ENCODE measurements at places on chromosomes 4 and X.

- DNase-seq: no peak
Measured at GRCh38 chr4:726838-727237, 21.2 kb downstream of the PCGF3 start.

DNA sequence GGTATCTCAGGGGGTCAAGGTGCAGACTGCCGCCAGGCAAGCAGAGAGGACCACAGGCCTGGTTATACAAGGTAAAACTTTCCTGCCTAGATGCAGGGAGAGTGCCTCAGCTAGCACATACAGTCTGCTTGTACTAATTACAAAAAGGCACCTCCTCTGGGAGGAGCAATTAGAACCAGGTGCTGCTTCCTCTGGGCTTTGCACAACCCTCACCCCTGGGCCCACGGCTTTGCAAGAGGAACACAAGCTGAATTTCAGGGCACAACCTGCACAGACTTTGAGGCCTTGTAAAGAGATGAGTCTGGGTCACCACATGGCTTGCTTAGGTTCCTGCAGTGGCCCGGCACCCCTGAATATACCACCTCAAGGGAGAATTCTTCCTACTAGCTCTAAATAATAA lies 9.2 kb upstream of the CITED1 start:
- DNase-seq: no peak

DNA sequence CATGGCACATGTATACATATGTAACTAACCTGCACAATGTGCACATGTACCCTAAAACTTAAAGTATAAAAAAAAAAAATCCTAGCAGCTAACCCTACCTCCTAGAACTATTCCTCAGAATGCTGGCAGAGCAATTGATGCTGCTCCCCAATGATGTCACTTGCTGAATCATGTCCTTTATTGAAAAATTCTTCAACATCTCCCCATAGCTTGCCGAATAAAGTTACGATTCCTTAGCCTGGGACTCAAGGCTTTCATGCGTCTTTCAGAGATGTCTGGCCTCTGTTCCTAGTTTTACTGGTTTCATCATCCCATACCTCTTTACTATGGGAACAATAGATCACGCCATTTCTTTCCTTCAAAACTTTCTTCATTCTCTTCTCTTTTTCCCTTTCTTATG lies 174.7 kb upstream of the FAT1 start:
- no peak for DNase-seq

DNA sequence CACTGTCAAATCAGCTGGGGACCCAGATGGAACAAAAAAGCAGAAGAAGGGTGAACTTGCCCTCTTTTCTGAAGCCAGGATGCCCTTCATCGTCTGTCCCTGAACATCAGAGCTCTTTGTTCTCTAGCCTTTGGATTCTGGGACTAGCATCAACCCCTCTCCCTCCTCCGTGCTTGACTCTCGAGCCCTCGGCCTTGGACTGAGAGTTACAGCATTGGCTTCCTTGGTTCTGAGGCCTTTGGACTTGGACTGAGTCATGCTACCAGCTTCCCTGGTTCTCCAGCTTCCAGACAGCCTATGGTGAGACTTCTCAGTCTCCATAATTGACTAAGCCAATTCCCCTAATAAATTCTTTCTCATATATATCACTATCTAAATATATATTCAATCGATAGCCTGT lies 38.4 kb downstream of the WDFY3 start:
- DNase-seq: no peak

DNA sequence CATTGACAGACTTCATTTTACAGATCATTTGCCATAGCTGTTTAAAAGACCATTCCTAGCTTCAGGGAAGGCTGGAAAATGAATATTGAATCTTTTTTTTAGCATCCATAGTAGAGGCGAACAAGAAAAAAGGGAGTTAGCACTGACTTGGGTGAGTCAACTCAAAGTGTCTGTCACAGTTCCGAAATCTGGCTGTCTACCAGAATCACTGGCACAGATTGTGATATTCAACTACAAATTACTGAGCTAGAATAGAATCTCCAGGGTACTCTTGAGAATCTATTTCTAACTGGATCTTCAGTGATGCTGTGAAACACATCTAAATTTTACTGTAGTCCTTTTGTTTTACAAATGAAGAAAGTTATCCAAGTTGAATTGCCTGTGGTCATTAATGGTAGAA lies 31.5 kb downstream of the SEC24B start:
- no peak for DNase-seq

- DNase-seq: peak; percentile 12
Measured at GRCh38 chr4:173257732-173258717, 76.1 kb downstream of the HMGB2 start.

GRCh38 chrX:39645178-39645895 lies 452.4 kb downstream of the BCOR start:
- DNase-seq: no peak

- DNase-seq: no peak
Measured at GRCh38 chr4:104205116-104205515, 289.6 kb downstream of the CXXC4 start.

- no peak for DNase-seq
Measured at GRCh38 chr4:52949336-52949735, 87.2 kb downstream of the RASL11B start.

- DNase-seq: no peak
Measured at GRCh38 chrX:132842460-132843238, 115.8 kb downstream of the HS6ST2 start.

DNA sequence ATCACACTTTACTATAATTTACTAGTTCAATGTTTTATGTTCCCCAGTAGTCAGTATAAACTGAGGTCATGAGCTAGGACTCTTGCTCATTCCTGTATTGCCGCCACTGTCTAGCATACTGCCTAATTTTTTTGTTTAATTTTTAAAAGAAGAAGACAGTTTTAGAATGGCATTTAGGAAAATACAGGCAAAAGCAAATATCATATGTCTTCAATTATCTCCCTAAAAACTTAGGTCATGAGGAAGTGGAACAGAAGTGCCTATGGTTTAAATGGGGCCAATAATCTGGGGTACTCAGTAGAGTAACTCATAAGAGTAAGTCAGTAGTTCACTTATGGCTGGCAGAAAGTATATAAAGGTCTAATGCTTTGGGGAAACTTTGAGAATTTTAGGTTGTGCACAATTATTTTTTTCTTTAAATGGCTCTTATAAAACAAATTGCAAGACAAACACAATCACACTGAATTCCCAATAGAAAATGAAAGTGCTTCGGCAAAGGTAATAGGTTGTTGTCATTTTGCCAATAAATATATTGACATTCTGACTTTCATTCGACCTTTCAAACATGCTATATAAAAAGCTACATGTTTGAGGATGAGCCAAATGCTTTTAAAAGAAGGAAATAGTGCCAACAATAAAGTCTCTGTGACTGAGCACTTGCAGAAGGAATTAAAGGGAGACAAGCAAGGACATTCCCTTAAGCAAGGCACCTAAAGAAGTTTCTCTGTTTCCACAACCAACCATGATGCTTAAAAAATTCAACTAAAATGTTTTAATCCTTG lies 390.1 kb downstream of the PDGFC start:
- DNase-seq: no peak

DNA sequence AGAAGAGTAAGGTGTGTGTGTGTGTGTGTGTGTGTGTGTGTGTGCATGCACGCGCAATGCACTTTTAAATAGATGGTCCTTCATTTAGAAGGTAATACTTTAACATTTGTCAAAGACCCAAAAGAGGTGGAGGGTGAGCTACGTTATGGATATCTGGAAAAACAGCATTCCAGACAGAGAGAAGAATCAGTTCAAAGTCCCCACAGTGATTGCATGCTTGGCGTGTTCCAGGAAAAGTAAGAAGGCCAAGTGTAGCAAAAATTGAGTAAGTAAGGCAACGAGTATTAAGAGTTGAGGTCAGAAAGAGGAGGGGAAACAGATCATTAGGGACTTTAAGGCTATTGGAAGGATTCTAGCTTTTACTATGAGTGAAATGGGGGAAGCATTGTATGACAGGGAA lies 21.9 kb upstream of the GABRE start:
- DNase-seq: no peak

- no peak for DNase-seq
Measured at GRCh38 chr4:118758293-118758692, 73.1 kb downstream of the METTL14 start.

- DNase-seq: no peak
Measured at GRCh38 chrX:39848900-39849299, 248.9 kb downstream of the BCOR start.

DNA sequence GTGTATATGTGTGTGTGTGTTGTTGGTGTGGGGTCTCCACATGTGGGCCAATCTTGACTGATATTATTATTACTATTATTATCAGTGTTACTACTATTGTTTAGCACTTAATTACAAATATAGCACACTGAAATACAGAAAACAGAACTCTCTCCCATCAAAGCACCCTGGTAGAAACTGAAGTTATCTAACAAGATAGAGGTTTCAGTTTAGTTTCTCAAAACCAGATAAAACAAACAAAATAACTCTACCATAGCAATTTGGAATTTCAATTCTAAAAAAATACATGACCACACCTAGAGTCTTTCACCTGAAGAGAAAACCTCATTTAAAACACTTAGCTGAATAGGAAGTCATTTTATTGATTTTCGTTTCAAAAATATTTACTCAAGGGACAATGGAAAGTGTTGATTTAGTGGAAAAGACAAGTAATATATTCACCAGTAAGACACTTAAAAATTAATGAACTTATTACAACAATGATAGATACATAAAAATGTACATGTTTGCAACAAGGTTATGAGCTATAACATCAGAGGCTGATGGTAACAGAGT lies 252.3 kb downstream of the PDHA2 start:
- no peak for DNase-seq

- DNase-seq: no peak
Measured at GRCh38 chr4:13112030-13112429, 372.1 kb downstream of the RAB28 start.

DNA sequence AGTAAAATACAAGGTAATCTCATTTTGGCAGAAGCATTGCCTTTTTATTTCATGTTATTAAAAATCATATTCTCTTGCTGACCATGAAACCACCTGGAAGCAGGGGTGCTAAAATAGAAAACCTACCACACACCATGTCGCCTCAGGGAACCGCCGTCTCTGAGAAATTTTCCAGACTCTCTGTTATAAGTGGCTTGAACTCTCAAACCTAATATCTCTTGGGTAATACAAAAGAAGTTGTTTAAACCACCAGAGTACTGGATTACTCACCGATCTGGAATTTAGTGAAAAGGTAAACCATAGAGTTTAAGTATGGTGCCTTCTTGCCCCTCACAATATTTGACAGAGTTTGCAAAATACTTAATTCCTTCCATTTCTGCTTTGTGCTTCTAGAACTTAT lies 27.7 kb downstream of the ENPP6 start:
- no peak for DNase-seq

DNA sequence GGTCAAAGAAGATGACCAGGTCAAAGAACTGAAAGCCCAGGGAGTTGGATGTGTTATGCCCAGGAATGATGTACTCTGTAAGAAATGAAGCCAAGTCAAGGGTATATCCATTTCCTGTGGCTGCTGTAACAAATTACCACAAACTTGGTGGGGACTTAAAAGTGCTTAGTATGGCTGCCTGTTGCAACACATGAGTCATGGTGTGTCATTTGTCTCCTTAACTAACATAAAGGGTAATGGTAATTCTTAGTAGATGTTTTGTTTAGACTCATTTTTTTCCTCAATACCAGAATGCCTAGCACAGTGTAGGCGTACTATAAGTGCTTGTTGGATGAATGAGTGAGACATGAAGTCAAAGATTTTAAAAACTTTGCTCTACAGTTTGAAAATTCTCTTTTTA lies 45.7 kb downstream of the SYTL5 start:
- no peak for DNase-seq

DNA sequence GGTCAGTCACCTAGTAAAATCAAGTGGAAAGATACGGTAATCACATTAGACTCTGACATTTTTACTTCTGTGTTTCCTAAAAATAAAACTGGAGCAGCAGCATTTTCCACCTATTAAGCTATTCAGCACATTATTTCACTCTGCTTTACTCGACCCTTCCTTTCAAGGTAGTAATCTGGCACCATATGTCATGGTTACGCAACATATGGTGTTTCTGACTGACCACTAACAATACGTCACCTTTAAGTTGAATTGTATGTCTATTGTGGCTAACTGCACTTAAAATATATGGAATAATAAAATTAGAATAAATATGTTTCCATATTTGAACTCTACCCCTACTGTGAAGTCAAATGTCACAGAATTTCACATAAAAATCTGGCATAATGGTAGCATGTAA lies 168.8 kb downstream of the CDS1 start:
- DNase-seq: no peak

GRCh38 chr4:123031664-123032063 lies 109.3 kb upstream of the NUDT6 start:
- DNase-seq: no peak

- DNase-seq: no peak
Measured at GRCh38 chrX:123487236-123487635, 245.6 kb downstream of the THOC2 start.

GRCh38 chrX:129235903-129236302 lies 287.4 kb downstream of the SMARCA1 start:
- DNase-seq: no peak

DNA sequence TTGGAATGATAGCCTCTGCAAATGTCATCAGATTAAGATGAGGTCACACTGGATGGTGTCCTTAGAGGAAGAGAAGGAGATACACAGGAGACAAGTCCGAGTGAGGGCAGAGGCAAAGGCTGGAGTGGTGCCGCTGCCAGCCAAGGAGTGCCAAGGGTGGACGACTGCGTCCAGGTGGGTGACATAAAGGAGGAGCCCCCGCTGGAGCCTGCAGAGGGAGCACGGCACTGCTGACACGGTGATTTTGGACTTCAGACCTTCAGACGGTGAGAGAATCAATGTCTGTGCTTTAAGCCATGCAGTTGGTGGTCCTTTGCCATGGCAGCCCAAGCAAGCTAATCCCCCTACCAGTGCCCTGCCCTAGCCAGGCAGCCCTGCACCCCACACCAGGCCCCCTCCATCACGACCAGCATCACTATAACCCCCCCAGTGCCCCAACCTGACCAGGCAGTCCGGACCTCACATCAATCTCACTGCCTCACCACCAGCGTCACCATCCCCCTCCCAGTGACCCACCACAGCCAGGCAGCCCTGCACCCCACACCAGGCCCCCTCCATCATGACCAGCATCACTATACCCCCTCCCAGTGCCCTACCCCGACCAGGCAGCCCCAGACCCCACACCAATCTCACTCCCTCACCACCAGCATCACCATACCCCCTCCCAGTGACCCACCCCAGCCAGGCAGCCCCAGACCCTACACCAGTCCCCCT lies 130.0 kb downstream of the HMX1 start:
- DNase-seq: no peak

GRCh38 chr4:182688081-182688480 lies 229.1 kb downstream of the DCTD start:
- DNase-seq: no peak

DNA sequence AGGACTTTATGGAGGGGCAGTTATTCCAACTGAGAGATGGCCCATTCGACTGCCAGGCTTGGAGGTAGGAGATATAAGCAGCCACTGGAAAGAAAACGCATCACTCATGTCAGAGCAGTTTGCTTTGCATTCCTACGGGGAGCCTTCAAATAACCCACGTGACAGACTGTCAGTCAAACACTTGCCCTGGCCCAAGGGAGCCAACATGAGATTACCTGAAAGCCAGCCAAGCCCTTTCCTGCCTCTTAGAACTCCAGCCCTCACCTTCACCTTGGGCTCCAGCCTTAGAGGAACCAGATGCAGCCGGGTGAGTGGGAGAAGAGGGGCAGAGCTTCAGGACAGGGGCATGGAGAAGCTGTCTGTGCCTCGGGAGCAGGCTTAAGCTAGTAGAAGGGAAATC lies 95.3 kb upstream of the CXCL13 start:
- no peak for DNase-seq

Data from activated naive CD4-positive, alpha-beta T cell (primary cell).